Retina (tissue), 1 donor: ENCODE measurements at places on chromosomes 3 and 15.

DNA sequence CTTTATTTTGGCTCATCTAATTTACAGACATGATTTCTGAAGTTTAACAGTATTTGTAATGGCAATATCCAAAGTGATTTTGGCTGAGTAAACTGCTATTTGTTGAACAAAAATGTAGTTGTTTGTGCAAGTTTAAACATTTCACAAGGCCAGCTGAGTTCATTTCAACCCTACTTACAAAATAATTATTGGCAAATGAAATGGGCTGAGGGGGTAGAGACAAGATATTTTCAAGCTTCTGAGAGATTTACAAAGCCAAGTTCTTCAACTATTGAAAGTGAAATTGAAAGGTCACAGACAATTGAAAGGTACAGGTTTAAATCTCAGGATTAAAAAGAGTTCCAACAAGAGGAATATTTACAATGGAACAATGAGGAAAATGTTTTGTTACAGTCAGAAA, 77.1 kb downstream of the DUT start:
- DNase-seq = no peak

GRCh38 chr3:193824365-193824764, 231.4 kb downstream of the OPA1 start:
- no peak for DNase-seq

DNA sequence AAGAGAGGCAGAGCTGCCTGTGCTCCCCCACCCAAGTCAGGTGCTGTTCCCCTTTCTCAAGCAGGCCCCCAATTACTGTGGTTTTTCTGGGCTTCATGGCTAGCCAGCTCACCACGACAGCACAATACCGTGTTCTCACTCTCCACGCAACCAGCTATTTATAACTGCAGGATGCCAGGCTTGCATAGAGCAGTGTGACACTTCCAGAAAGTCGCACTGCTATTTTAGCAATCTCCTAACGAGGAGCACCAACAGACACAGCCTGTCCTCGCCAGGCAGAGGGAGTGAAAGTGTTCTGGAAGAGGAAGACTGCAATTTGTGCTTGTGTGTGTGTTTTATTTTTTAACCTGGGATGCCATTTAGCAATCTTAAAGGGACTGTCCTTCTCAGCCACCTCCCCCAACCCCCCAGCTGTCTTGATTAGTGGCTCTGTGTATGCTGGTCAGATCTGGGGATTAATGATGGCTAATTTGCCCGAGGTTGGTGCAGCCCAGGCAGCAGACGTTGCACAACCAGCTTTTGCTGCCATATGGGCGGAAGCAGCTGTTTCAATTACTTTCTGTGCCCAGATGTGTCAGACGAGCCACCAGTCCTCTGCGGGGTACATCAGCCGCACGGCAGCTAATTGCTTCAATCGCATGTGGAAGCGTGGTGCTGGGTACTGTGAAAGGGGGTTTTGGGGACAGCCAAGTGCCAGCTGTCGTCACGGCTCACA, 268.0 kb upstream of the ARRDC4 start:
- peak; percentile 38 for DNase-seq

- no peak for DNase-seq
Measured at GRCh38 chr3:176574786-176575185, 622.5 kb downstream of the TBL1XR1 start.
